Epithelial cell of alveolus of lung (primary cell): ENCODE measurements at places on chromosomes 1 and 21. TPM values are rescaled to one million over a fixed set of nuclear protein-coding genes. Genes with fewer than 3 reads are reported as not detected.

The CYYR1 gene
- 1.4 and 4.2 TPM in 2 replicates for total RNA-seq

The LCE1E gene
- not detected in 2 replicates for total RNA-seq

The SORT1 gene
- 8.9 and 10.2 TPM in 2 replicates for total RNA-seq

The NT5C1A gene
- not detected in 2 replicates for total RNA-seq

The VSIG8 gene
- total RNA-seq: not detected in 2 replicates

The OLFML3 gene
- total RNA-seq: 97.4 and 98.5 TPM in 2 replicates

The LRRC71 gene
- total RNA-seq: not detected in 2 replicates

The PROK1 gene
- not detected in 2 replicates for total RNA-seq
